Suprapubic skin (tissue), 4 donors: ENCODE measurements at places on chromosomes 6 and 20. TPM values are rescaled to one million over a fixed set of nuclear protein-coding genes. Genes with fewer than 3 reads are reported as not detected.

DNA sequence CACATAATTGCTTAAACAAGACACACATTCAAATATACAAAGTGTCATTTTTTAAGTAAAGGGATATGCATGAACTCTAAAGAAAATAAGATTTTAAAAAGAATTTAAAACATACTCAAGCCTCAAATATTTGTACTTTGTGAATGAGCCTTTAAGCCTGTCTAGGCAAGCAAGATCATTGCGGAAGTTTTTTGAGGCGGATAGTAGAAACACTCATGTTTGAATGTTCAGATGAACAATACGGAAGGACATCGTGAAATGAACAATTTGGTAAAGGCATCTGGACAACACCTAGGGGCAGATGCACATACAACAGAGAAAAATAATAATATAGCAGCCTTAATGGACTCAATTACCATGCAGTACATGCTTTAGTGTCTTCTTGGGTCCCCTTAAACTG is 928.9 kb downstream of the TFAP2A start:
- DNase-seq: no peak

- no peak for DNase-seq
These were observed at the start of gene EYA2 for GRCh38 chr20:46894579-46894958. EYA2 (plus strand) TSS chr20:46894843; CDS start chr20:46990011, 95,168 bp downstream.

GRCh38 chr20:36117638-36118037 is 36.9 kb upstream of the EPB41L1 start:
- DNase-seq: no peak

- DNase-seq: no peak
These were observed 225.1 kb downstream of the UBE3D start for GRCh38 chr6:82840571-82840970.

DNA sequence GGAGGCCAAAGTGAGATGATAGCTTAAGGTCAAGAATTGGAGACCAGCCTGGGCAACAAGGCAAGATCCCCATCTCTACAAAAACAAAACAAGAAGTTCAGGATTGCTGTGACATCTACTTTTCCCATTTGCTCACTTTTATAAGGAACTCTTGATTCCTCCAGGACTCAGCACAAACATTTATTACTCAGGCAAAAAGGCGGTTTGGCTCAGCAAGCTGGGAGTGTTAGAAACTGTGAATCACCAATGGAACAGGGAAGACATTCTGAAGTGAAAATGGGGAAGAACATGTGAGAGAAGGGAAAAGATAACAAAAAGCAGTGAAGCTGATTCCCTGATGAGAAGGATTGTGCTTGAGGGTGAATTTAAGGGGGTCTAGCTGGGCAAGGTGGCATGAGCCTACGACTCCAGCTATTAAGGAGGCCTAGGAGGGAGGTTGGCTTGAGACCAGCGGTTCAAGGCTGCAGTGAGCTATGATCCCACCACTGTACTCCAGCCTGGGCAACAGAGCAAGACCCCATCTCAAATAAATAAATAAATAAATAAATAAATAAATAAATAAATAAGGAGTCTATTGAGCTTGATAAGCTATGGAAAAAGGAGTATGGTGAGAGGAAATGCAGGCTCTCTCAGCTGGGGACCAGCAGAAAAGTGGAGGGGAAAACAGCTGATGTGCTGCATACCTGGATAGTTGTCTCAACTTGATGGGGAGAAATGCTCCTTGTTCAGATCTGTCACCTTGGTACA is 65.4 kb upstream of the HDDC2 start:
- DNase-seq: no peak

KHDC1L gene
- total RNA-seq: not detected

SPATA25 gene
- total RNA-seq: not detected

TBX18 gene
- total RNA-seq: 2.2 TPM

SAPCD1 gene
- total RNA-seq: 9.3 TPM

PEDS1 gene
- 30.5 TPM for total RNA-seq
